ENCODE measurements at places on chromosomes 7 and 10.

DNA sequence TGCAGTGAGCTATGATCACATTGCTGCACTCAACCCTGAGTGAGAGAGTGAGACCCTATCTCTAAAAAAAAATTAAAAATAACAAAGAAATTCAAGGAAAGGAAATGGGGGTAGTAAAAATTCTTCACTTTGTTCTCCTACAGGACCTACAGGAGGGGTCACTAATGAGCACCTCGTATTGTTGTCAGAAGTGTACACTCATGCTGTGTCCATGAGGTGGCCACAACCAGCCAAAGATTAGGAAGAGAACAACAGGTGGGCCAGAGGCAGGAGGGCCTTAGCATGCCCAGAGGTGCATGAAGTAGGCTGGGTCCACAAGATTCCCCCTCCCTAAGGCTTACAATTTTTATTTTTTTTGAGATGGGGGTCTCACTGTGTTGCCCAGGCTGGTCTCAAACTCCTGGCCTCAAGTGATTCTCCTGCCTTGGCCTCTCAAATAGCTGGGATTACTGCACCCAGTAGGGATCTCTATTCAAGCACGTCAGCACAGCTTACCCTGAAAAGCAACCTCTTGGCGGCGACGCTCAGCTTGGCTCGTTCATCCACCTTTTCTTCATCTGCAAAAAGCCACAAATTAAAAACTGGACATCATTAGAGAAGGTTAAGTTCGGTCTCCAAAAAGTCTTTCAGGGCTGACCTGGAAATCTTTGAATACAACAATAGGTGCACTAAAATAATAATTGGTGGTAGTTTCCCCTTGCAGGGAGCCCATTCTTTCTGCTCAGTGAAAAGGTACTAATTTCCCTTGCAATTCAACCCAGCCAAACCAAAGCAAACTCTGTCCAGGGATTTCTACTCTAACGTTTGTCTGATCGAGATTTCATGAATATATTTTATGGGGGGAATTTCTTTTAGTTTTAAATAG, 104.4 kb downstream of the SVIL start:
- DNase-seq: no peak

- no peak for DNase-seq
Measured at GRCh38 chr7:1989049-1989860, 243.5 kb downstream of the MAD1L1 start.

GRCh38 chr7:151775547-151776443, 101.1 kb downstream of the PRKAG2 start:
- DNase-seq: no peak

- DNase-seq: no peak
Measured at GRCh38 chr10:96511044-96511945, 2.4 kb downstream of the TLL2 start.

- DNase-seq: no peak
Measured at GRCh38 chr10:7123774-7124173, 287.1 kb downstream of the SFMBT2 start.

DNA sequence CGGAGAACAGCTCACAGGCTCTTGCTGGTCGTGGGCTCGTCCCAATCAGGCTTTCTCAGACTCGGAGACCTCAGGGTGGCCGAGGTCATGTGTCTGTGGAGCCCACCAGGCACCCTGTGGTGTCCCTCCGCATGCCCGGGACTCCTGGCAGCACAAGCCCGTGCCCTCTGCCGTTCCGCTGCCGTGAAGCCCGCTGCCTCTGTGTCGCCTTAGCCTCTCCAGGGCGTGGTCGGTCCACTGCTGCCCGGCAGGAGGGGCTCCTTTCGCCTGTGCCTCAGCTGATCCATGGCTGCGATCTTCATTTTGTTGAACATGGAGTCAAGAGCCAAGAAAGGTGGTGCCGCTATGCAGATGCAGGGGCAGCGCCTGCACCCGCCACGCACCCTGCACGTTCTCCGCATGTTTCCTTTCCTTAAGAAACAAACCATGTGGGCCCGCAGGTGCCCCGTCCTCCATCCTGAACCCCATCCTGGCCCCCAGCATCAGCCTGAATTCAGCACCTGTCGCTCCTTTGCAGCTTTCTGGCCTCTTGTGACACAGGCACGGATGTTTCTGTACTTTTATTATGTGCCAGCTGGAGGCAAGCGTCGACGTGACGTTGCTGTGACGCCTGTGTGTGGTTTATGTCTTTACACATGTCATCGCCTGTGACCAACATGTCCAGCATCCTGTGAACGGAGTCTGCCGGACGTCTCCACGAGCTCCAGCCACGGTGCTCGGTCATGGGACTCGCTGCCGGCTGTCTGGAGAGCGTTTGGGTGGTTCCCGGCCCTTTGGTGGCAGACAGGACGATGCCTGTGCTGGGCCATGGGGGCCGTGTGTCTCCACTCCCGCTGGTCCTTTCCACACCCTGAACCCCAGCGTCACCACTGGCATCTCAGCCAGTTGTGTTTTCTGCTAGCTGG, 69.9 kb downstream of the NKX6-2 start:
- no peak for DNase-seq

- DNase-seq: no peak
Measured at GRCh38 chr7:87204933-87205332, 14.6 kb downstream of the TMEM243 start.

DNA sequence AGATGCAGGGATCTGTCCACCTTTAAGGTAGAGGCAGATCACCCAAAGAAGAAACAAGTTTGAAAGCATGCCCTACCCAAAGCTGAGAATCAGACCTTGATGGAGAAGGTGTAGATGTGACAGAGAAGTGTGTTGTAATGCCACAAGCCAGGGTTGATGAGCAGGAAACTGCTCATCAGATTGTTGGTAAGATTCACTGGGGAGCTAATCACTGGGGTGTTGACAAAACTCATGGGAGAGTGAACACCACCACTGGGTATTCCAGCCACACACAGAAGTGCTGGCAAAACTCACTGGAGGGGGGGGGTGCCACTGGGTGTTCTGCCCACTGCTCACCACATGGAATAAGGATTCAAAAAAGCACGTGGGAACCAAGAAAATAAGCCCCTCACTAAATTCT, 95.2 kb downstream of the IQUB start:
- no peak for DNase-seq

DNA sequence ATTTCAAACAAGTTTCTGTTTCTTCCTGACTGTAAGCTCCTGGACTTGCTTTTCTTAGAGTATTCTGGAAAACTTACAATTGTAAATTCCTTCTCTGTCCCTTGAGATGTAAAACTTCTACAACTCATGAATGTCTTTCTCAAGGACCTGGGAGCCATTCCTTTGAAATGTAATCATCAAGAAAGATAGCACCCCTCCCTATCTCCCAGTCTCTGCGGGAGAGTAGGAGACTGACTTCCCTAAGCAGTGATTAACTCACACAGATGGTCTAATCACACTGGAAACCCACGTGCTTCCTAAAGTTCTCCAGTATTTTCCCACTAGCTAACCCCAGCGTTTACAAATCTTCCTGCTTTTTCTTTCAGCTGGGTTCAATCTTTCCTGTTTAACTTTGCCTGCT, 549.4 kb downstream of the SORCS1 start:
- DNase-seq: no peak

GRCh38 chr7:12133865-12134264, 77.2 kb upstream of the TMEM106B start:
- no peak for DNase-seq

DNA sequence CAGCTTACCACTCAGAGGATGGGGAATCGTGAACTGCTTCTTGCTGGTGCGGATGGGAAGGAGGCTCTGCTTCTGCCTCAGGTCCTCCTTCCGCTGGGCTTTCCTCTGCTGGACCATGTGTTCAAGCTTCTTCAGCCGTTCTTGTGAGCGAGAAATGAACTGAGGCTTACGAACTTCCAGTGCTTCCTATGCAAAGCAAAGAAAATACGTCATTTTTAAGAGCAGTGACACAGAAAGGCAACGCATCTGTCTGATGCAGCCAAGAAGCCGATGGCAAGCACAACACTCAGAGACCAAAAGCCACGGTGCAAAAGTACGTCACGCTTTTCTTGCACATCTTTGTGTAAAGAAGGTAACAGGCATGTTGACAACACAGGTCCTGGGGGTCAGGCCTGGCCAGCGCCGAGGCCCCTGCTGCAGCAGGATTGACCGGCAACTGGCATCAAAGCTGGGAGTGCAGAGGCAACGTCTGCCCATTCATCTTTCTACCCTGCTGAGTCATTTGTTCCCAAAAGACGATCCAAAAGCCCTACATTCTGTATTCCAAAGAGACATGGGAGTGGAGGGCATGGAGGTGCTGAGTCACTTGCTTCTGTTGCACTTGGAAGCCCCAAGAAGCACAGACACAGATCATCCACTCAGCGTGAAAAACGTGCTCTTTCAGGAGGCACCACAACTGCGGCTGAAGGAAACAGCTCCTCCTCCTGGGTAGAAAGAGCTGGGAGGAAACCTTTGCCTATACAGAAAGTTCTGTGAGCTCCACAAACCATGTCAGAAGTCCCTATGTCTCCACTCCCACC, 71.0 kb upstream of the ADAM12 start:
- DNase-seq: no peak

DNA sequence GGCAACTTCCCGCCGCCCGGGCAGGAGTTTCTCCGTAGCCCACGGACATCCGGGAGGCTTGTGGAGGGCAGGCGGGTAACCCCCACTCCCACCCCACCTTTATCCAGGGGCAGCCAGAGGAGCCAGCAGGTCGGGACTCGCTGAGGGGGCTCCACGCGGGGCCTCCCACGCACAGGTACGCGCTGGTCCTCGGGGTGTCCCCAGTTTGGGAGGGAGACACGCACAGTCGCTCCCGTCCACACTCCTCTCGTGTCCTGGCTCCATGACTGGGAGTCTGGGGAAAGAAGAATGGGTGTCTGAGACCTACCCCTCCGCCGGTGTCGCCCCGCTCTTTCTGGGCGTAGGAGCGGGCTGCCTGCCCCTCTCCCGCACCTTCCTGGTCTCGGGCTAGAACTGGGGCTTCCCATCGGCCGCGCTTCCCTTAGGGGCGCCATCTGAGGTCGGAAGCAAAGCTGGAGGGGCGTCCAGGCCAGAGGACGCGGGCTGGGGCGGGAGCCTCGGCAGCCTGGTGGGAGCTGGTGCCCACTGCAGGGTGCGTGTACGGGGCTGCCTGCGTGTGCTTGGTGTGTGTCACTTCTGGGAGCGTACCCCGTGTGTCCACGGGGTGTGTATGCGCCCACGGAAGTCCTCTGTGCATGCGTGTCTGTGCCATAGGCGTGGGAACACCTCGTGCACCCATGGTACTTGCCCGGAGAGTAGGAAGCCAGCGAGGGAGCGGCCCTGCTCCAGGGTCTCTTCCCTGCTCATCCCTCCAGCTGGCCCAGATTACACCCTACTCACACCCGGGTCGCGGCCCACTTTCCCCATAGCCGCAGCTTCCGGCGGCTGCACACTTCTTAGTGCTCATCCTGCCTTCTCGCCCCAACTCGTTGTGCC, 73.0 kb upstream of the LEP start:
- no peak for DNase-seq

DNA sequence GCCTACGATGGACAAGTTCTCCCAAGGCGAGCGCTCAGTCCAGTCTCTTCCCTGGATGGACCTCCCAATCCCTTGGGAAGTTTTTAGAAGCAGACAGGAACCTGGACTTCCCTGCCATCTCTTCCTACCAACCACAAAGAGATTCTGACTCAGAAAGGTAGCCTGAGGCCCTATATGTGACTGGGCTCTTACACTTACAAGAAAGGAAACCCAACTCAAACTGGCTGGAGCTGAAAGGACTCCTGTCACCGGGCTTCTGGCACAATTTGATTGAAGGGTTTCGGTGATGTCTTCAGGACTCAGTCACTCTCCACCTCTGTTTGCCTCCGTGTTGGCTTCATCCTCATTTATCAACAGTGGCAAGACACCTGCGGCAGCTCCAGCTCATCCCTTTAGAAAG, 3.7 kb upstream of the COL13A1 start:
- DNase-seq: no peak

GRCh38 chr10:93495654-93496321, 624 bp upstream of the CEP55 start:
- DNase-seq: no peak

- no peak for DNase-seq
Measured at GRCh38 chr10:75600833-75601232, 169.4 kb downstream of the LRMDA start.

DNA sequence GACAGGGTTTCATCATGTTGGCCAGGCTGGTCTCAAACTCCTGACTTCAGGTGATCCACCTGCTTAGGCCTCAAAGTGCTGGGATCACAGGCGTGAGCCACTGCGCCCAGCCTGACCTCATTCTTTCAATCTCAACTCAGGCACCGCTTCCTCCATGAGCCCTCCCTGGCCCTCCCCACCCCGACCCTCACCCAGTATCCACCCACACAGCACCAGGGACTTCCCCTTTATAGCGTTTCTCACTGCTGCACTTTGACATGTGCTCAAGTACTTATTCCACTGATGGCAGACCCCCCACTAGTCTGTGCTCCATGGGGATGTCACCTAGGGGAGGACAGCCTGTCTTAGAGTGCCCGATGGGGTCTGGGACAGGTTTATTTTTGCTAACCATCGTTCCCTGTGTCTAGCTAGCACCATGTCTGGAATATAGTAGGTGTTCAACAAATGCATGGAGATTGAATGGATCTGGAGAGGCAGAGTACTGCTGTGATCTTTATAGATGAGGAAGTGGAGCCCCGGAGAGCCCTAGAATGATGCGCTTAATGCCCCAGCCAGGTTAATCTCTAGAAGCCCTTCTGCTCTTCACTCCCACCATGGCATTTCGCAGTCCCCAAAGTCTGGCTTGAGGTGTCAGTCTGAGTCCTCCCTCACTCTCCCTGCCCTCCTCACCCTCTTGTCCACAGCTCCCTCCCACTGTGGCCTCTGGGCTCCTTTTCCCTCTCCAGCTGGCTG, 258.8 kb downstream of the RPS24 start:
- no peak for DNase-seq

- DNase-seq: no peak
Measured at GRCh38 chr7:120156476-120156875, 116.5 kb upstream of the KCND2 start.

DNA sequence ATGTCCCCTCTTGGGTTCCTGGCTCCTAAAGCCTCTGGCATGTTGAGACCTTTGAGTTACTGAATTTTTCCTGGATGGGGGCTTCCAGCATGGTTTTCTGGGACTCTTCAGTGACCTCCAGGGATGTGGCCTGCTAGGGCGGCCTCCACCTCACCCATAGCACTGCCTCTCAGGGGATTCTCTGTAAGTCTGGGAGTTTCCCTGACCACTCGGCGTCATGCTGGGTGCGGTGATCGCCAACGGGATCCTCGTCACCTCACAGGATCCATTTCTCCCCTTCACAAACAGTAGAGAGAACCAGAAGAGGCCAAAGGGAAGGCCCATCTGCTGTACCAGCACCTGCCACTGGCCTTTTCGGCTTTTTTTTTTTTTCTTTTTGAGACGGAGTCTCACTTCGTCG, 84.3 kb downstream of the NPTX2 start:
- no peak for DNase-seq

GRCh38 chr10:86139066-86139657, 227.4 kb downstream of the GRID1 start:
- DNase-seq: peak; percentile 9

Data from activated CD4-positive, alpha-beta T cell treated with anti-CD3 and anti-CD28 coated beads for 24 hours (primary cell).